T-helper 22 cell (primary cell): ENCODE measurements at places on chromosomes 16 and 17.

DNA sequence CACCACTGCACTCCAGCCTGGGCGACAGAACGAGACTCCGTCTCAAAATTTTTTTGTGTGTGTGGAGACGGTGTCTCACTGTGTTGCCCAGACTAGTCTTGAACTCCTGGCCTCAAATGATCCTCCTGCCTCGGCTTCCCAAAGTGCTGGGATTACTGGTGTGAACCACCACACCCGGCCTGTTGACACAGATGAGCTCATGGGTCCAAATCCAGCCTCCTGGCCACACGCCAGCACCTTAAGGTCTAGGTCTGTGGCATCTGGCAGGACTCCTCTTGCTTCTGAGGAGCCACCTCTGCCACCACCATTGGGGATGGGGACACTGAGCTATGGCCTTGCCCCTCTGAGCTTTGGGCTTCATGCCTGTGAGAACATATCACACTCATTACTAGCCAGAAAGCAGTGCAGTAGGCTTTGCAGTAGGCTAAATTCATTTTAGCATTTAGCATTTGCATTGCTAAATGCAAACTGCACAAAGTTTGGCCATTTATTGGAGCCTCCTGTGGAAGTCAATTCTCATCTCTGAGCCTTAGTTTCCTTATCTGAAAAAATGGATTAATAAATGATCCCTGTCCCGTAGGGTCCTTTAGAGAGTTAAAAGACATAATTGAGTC lies 5.5 kb upstream of the CDIPT start:
- DNase-seq = no peak

- DNase-seq = no peak
Measured at GRCh38 chr17:81328978-81329926, 34.1 kb upstream of the SLC38A10 start.

DNA sequence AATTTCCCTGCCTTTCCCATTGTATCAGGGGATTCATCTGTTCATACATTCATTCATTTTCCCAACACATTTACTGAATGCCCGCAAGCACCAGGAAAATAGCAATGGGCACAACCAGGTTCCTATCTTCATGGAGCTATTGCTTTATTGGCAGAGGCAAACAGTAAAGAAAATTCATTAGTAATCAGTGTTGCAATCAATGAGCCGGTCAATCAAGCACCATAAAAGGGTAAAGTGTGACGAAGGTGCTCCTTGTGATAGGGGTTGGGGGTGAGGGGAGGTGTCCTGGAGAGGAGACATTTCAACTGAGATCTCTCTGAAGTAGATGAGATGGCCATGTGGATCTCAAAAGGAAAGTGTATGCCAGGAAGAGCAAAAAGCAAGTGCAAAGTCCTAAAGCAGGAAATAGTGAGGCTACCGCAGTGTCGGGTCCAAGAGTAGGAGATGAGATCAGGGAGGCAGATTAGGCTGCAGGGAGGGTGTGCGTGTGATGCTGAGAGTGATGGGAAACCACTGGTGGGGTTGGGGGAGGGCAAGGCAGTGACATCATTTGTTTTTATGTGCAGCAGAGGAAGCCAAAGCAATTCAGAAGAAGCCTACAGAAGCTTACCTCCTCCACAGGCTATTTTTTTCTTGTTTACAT lies 28.4 kb downstream of the CDH13 start:
- DNase-seq = peak; percentile 83

DNA sequence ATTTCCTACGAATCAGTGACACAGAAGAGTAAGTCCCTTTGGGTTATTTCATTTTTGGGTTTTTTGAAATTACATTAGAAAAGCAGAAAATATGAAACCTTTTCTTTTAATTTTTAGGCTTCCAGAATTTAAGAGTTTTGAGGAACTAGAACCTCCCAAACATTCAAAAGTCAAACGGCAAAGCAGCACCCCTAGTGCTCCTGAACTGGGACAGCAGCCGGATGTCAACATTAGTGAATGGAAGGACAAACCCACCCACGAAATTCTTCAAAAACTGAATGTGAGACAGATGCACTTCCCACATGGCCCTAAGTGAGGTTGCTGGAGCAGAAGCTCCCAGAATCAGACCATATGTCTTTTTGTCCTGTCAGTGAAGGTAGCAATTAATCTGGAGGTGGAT lies 199.4 kb downstream of the PHKB start:
- no peak for DNase-seq

DNA sequence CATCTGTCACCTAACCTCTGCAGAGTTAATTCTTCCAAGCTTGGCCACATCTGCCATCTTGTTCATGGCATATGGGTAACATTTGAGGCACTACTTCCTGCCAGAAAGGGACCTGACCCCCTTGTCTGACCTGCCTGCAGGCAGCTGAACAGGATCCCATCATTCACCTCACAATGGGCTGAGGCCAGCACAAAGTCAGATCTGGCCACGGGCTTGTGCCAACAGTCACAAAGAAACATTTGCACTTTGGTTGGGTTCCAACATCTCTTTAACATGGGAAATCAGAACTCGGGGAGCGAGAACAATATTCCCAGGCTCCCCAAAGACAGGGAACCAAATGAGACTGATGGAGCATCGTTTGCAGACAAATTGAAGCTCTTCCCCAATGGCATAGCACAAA lies 116.1 kb downstream of the XYLT1 start:
- no peak for DNase-seq

GRCh38 chr16:57873218-57873617 lies 70.9 kb upstream of the KIFC3 start:
- DNase-seq = no peak

DNA sequence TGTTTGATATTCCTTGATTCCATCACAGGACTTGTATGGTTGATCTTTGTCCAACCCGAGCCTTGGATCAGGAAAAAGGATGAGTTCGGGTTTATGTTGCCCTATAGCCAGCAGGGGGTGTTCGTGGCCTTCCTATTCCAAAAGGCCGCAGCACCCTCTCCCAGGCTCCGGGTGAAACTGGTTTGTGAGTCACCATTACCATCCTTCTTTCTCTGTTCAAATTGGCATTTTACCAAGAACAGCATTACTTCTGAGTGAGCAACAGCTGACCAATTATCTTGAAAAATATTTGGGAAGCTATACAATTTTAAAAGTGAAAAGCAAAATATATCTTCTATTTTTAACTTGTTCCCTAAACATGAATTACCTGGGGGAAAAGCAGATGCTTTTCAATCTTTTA lies 24.3 kb upstream of the KRT20 start:
- peak; percentile 24 for DNase-seq

DNA sequence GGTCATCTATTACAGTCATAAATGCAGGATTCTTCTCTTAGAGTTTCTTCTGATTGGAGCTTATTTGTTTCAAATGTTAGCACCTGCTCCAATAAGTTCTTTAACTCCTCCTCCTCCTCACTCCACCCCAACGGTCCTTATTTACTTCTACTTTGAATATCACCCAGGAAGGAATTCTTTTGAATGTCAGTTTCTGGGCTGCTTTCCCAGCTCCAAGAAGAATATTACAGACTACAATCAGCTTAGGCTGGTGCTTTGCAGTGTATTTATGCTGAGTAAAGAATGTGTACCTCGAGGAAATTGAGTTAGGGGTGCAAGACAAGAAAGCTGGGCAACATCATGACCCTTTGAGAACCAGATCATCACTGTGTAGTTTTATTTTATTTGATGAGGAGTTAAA lies 30.8 kb downstream of the MAP3K3 start:
- DNase-seq = no peak

GRCh38 chr17:81345228-81346089 lies 49.8 kb upstream of the BAHCC1 start:
- peak; percentile 19 for DNase-seq

DNA sequence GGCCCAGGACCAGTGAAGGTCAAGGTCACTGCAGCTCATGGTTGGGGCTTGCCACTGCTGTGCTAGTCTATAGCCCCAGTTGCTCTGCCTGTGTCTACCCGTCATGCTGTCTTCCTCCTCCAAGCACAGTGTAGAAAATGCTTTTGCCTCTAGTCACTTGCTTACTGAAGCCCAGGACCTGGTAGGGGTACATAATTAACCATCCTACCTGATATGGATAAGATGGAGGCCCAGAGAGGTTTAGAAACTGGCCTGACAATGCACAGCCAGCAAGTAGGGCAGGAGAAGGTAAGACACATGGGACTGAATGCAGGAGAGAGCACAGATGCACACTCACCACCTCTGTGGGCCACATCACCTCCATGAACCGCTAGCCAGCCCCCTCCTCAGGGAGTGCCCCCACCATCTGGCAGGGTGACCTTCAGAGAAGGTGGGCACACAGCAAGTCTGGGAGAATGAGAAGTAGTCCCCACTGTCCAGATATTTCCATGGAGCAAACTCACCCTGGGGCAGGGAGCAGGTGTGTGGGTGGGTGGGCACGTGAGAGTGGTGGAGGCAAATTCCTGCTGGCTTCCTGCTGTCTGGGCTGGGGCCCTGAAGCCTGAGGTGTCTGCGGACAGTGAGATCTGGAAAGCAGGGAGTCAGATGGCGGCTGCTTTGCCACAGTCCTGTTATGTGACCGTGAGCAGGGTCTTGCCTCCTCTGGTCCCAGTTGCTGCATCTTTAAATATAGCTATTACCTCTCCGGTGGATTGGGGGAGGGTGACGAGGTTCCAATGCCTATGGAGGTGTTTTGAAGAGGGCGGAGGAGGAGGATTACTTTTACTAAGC lies 1.0 kb downstream of the CX3CL1 start:
- no peak for DNase-seq

DNA sequence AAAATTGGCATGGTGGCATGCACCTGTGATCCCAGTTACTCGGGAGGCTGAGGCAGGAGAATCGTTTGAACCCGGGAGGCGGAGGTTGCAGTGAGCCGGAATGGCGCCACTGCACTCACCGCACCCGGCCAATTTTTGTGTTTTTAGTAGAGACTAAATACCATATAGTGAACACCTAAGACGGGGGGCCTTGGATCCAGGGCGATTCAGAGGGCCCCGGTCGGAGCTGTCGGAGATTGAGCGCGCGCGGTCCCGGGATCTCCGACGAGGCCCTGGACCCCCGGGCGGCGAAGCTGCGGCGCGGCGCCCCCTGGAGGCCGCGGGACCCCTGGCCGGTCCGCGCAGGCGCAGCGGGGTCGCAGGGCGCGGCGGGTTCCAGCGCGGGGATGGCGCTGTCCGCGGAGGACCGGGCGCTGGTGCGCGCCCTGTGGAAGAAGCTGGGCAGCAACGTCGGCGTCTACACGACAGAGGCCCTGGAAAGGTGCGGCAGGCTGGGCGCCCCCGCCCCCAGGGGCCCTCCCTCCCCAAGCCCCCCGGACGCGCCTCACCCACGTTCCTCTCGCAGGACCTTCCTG lies at the start of gene HBQ1:
TSS of gene HBQ1 (plus strand) at position 359 of the 575 bp plus-strand sequence. CDS start at position 387, 28 bp downstream.
- no peak for DNase-seq

- no peak for DNase-seq
Measured at GRCh38 chr16:85166281-85166680, 54.0 kb upstream of the CIBAR2 start.

DNA sequence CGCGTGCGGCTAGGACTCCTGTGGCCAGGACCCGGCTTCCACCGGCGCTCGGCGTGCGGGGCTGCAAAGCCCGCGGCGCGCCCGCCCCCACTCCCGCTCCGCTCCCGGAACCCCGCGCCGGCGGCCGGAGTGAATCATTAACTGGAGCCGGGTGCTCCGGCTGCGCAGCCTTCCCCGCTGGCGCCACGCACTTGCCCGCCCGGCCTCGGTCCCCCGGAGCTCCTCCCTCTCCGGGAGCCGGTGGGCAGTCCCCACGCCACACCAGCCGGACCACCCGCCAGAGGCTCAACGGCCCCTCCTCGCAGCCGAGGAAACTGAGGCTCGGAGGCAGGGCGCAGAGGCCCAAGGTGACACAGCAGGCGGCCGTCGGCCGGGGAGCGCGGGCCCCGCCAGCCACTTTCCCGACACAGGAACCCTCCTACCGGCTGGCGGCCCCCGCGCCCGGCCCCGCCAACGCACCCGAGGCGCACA lies 580 bp downstream of the BCAR1 start:
- DNase-seq = no peak

GRCh38 chr17:41480136-41480535 lies 815 bp downstream of the KRT35 start:
- DNase-seq = no peak

GRCh38 chr16:30416624-30417528 lies 9.5 kb downstream of the ZNF771 start:
- DNase-seq = no peak

- peak; percentile 28 for DNase-seq
Measured at GRCh38 chr16:71894229-71894920, 956 bp upstream of the IST1 start.

- no peak for DNase-seq
Measured at GRCh38 chr17:72184805-72185204, 64.0 kb downstream of the SOX9 start.

- DNase-seq = no peak
Measured at GRCh38 chr16:85451641-85452363, 161.3 kb upstream of the GSE1 start.

GRCh38 chr17:50198026-50198669 lies 3.3 kb downstream of the COL1A1 start:
- DNase-seq = peak; percentile 24

DNA sequence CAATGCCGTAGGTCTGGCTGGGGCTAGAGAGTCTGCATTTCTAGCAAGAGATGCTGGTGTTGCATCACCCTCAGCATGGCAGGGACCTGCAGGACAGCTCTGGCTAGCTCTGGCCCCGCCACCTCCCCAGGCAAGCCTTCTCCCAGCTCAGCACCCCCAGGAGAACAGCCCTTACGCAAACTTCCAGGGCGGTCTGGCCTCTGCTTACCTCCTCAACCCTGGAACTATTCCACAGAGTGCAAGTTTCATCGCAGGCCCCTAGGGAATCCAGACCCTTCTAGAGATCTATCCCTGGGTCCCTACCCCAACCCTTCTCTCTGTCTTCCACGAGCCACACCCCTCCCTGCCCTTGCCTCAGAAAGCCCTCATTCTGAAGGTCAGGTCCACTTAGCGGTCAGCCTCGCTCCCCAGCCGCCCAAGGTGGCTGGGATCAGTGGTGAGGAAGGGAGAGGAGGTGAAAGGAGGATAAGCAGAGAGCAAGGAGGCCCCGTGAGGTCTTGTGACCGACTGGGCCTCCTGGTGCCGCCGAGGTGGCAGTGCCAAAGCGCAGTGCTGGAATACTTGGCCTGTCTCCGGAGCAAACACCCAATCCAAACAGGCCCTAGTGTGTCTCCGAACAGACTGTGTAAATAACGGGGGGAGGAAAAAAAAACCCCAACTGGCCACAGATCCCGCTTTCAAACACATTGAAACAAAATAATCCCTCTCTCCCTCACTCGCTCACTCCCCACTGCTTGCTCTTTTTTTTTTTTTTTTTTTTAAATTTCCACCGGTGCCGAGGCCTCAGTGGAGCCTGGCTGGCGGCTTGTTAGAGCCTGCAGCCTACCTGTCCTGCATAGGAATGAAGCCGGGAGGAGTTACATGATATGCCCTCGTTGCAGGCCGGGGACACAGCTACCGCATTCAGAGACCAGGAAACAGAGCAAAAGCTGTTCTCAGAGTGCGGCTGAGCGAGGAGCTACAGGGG lies 380.9 kb downstream of the SOX9 start:
- no peak for DNase-seq

DNA sequence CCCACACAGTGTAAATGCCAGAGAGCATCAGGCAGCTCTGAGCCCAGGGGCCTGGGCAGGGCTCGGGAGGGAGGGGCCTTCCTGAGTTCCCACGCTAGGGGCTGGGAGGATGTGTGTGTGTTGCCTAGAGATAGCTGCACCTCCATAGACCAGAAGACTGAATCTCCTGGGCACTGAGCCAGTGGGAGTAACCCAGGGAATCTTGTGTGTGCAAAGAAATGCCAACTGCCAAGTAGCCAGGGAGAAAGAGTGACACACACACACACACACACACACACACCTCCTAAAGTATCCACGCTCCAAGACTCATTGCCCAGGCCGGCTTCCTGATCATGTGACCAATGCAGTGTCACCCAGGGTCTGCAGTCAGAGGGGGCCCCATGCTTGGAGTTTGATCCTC lies 166.2 kb upstream of the RPL38 start:
- no peak for DNase-seq
